ENCODE measurements at places on chromosomes 2 and 18.

DNA sequence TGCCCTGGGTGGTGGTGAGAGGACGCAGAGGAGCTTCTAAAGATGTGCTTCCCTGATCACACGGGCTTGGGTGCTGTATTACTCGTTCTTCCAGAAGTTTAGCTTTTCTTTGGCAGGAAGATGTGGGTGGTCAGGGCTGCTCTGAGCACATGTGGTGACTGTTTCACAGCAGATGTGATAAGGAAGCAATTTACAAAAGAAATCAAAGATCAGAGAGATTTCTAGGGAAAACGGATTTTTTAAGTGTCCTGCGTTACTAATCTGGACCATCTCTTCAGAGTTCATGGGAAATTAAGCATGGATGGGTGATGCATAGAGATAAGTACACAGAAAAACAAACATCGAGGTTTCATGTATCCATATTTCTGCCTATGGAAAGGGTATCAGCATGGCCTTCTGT lies 99.4 kb downstream of the WDSUB1 start:
- DNase-seq = no peak

GRCh38 chr2:8569332-8569930 lies 112.4 kb upstream of the ID2 start:
- no peak for DNase-seq

DNA sequence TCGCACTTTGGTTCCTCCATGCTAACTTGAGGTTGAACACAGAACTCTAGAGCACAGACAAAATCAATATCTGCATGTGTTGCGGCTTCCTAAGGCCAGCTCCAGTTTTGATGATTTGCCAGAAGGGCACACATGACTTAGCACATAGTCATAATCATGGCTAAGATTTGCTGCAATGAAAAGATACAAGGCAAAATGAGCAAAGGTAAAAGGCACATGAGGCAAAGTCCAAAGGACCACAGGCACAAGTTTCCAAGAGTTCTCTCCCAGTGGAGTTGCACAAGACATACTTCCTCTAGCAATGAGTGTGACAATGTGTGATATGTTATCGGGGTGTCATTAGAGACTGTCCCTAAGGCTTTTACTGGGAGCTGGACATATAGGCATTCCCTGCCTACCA lies 24.2 kb upstream of the CXXC1 start:
- no peak for DNase-seq

- DNase-seq = no peak
Observed at GRCh38 chr2:45301307-45302277, 292.3 kb upstream of the SIX2 start.

DNA sequence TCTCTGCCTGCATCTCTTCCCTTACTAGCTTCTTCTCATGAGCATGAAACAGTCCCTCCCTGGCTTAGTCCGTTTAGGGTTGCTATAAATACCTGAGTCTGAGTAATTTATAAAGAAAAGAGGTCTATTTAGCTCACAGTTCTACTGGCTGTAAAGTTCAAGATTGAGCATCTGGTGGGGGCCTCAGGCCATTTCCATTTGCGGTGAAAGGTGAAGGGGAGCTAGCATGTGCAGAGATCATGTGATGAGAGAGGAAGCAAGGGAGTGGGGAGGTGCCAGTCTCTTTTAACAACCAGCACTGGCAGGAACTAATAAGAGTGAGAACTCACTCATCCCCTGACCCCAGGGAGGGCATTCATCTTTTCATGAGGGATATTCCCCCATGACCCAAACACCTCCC lies 26.8 kb downstream of the RHBDD1 start:
- DNase-seq = no peak

DNA sequence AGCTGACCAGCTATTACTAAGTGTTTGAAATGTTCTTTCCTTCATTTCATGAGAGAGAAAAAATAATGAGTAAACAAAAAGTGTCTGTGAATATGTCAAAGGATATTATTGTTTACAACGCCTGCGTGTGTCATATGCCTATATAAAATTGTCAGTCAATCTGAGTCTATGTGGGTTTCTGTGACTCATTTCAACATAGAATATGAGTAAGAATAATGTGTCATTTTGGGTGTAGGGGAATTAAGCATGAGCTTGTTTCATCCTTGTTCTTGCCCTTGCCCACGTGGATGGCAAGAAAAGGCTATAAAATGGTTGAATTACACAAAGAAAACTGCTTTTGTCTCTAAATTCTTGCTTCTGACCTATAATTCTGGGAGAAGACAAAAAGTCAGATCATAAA lies 466.0 kb downstream of the PTH2R start:
- DNase-seq = no peak

GRCh38 chr2:225989809-225990208 lies 590.3 kb downstream of the NYAP2 start:
- no peak for DNase-seq

- DNase-seq = no peak
Observed at GRCh38 chr2:73896362-73897239, 3.8 kb downstream of the ACTG2 start.

GRCh38 chr18:33673689-33674088 lies 95.7 kb downstream of the ASXL3 start:
- no peak for DNase-seq

DNA sequence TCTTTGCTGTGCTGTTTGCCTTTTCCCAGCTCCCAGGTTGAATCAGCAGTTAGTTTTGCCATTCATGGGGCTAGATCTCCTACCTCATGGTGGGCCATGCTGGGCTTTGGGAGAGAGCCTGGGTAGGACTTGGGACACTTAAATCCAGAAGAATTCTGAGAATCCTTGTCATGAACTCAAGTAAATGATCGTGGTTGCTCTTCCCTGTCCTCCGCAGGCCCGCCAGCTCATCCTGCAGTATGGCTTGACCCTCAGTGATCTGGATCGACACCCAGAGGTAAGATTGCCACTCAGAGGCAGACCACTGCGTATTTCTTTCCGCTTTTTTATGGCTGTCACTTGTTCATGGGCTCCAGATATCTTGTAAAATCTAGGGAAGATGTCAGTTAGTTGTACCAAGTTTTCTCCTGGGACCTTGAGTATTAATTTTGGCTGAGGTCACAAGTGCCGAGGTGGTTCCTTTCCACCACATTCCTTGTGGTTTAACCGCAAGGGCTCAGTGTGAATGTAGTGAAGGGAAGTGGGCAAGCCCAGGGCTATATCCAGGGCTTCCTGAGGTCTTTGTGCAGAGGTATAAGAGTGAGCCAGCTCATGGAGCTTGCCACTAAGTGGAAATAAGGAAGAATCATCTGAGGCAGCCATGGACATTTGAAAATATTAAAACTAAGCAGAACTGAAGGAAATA lies 37.7 kb downstream of the RPIA start:
- no peak for DNase-seq

DNA sequence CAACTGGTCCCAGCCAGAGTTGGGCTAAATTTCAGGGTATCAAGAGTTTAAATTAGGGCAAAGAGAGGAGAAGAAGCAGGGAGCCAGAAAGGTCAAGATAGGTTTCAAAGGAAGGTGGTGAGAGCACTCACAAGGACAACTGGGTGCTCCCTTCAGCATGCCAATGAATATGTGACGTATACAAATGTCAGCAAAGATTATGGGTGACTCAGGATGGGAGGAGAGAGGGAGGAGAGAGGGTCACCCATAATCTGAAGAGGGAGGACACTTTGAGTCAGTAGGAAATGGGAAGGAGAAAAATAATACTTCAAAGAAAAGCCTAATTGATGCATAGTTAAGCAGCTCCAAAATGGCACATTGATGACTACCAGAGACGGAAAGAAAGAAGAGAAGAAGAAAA lies 53.1 kb upstream of the ABCA12 start:
- DNase-seq = no peak

DNA sequence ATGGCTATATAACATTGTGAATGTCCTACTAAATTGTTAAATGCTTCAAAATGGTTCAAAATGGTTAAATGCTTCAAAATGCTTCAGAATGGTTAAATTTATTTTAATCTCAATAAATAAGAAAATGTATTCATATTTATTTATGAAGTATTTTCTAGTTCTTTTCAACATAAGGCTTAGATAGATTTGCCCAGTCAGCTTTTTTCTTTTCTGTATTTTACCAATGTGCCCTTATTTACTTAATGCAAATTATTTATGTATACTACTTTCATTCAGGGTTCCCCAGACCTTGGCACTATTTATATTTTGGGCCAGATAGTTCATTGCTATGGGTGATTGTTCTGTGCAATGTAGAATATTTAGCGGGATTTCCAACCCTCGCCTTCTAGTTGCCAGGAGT lies 546.7 kb downstream of the RIT2 start:
- no peak for DNase-seq

GRCh38 chr2:195368249-195369217 lies 288.5 kb upstream of the SLC39A10 start:
- no peak for DNase-seq

GRCh38 chr18:9240270-9240669 lies 94.3 kb upstream of the TWSG1 start:
- DNase-seq = no peak

GRCh38 chr2:98099939-98100743 lies 13.2 kb downstream of the VWA3B start:
- DNase-seq = no peak

DNA sequence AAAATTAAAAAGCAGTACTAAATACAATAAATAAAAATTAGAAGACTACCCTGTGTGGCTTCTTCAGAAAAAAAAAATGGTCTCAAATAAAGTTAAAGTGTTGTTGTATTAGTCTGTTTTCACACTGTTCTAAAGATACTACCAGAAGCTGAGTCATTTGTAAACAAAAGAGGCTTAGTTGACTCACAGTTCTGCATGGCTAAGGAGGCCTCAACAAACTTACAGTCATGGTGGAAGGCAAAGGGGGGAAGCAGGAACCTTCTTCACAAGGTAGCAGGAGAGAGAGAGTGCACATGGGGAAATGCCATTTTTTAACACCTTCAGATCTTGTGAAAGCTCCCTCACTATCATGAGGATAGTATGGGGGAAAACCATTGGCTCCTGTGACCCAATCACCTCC lies 612.8 kb downstream of the RNF144A start:
- DNase-seq = no peak

DNA sequence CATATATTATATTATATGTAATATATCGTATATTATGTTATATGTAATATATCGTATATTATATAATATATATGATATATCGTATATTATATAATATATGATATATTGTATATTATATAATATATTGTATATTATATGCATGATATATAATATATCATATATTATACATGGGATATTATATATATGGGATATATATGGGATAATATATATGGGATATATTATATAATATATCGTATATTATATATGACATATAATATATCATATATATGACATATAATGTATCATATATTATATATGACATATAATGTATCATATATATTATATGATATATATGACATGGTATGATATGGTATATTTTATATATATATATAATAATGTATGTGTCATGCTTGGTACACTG lies 100.7 kb upstream of the STPG4 start:
- no peak for DNase-seq

- no peak for DNase-seq
Observed at GRCh38 chr18:47250391-47251046, 941 bp downstream of the SKOR2 start.

- DNase-seq = no peak
Observed at GRCh38 chr2:38066421-38067115, 9.4 kb downstream of the CYP1B1 start.

DNA sequence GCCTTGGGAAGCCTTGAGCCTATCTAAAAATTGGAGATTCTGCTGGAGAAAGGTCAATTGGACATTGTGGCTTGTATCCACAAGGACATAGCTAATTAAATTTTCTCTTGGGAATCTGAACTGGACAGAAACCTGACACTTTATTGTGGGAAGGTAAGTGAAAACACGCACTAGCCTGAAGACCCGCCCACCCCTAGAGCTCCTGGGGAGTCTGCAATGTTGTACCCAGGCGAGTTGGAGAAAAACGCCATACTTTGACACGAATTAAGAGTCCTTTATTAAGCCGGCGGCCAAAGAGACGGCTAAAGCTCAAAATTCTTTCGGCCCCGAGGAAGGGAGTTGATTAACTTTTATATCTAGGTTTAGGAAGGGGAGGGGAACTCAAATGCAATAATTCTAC lies 1.2 kb upstream of the ZNF892 start:
- DNase-seq = no peak

- no peak for DNase-seq
Observed at GRCh38 chr18:55343396-55344073, 244.5 kb downstream of the TCF4 start.

- peak; percentile 34 for DNase-seq
Observed at GRCh38 chr2:24016376-24016761, 6.5 kb downstream of the MFSD2B start.

DNA sequence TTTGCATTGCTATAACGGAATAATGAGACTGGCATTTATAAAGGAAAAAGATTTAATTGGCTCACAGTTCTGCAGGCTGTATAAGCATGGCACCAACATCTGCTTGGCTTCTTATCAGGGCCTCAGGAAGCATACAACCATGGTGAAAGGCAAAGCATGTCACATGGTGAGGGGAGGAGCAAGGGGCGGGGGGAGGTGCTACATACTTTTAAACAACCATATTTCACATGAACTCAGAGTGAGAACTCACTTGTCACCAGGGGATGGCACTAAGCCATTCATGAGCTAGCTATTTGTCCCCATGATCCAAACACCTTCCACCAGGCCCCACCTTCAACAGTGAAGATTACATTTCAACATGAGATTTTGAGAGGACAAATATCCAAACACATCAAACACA lies 188.7 kb downstream of the MBD5 start:
- DNase-seq = no peak

- no peak for DNase-seq
Observed at GRCh38 chr2:232687382-232688160, 9.6 kb upstream of the GIGYF2 start.

GRCh38 chr2:495745-496275 lies 181.4 kb downstream of the TMEM18 start:
- no peak for DNase-seq

DNA sequence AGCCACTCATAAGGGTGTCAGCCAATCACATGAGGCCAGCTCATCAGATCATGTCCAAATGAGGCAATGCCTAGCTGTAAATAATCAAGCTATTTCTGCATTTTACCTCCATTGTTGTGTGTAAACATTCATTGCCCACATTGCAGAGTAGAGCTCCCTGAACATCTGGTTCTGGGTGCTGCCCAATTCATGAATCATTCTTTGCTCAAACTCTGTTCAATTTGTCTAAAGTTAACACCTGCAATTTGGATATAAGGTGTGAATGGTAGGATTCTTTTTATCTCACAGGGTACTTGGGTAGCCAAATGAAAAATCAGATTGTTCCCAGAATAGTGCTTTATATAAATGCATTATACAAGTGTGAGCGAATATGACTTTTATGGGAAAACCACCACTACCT lies 345.5 kb upstream of the NT5C1B start:
- no peak for DNase-seq

DNA sequence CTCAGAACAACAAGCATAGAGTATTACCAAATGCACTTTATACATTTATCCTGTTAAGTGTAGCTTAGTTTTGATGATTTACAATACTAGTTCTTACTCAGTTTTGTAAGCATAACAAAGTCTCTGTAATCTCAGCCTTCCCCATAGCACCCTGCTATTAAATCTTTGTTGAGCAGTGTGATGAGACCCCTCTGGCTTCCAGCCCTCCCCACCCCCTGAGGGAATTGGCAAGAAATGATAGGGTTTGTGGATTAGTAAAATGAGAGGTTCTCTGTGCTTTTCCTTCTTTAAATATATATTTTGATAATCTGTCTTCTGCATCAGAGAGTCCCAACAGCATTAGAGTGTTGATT lies 37.2 kb downstream of the ZNF521 start:
- no peak for DNase-seq
